ENCODE measurements at places on chromosomes 7 and 10.

DNA sequence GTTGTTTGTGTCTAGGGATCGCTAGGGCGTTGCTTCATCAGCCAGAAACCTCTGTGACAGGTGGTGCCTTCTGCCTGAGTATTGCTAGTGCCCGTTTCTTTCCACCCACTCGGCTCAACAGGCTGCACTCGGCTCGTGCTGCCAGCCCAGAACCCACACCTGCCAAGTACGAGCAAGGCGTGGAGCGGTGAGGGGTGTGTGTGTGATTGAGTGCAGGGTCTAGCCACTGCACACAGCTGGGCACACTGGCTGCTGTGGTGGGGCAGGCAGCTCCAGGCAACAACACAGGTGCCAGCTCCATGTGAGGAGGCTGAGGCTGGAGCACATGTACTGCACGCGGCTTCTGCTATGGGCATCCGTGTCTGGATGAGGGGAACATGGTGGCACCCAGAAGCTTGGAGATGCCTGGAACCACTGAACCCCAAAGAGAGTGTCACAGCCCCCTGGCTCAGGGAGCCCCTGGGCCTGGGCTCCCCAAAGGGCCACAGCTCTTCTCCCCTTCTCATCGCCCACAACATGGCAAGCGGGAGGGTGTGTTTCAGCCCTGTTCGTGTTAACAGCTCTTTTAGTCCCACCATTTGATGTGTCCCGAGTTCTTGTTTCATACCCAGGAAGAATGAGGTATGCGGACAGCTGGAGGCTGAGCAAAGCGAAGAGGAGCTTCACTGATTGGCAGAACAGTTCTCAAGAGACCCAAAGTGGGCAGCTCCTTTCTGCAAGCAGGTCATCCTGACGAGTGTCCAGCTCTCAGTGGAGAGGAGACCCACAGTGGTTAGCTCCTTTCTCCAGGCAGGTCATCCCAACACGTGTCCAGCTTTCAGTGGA, 78.1 kb downstream of the HDAC9 start:
- H3K27me3 ChIP-seq, result no peaks in the 10 kb centered on the region
- no peak for DNase-seq
- H3K4me1 ChIP-seq, result peaks cover 14% of the 10 kb centered on the region
- no peak overlapping the region for H3K27ac ChIP-seq
- peak overlapping the region; percentile 57 for H3K4me3 ChIP-seq

- no peaks in the 10 kb centered on the region for H3K27me3 ChIP-seq
- H3K4me3 ChIP-seq, result no peak overlapping the region
- DNase-seq, result no peak
These were observed 36.8 kb downstream of the VPS41 start for GRCh38 chr7:38872202-38872601.

DNA sequence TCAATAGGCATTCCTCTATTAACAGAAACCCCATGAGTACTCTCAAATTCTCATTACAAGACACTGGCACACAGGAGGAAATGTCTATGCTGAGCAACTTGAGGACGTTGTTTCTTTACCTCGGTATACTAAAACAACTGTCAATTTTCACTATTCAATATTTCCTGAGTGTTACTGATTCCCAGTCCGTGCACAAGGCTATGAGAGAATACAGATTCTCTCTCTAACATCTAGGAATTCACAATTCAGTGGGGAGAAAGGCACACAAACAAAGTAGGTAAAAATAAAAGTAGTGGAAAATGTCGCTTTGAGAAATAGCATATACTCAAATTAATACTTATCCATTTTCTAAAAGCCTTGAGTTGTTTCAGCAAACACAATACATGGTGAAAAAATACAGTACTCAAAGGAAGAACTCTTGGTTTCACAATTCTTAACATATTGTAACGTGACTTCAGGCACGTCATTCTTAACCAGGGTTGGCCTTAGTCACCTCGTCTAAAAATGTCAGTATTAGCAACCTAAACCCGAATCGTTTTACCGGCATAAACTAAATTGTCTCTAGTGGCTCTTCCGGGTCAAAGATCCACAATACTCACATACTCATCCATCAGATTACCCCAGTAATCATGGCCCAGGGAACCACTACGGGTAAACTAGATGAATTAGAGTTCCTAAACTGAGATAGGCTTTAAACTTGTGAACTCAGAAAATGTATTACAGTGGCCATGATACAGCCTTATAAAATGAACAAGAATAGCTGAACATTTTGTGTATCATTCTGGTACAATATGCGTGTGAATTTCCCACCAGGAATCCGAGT, 1.5 kb downstream of the IPMK start:
- peak overlapping the region; percentile 88 for H3K4me3 ChIP-seq
- peak overlapping the region; percentile 92 for H3K27ac ChIP-seq
- peaks cover 8% of the 10 kb centered on the region for H3K4me1 ChIP-seq
- DNase-seq, result no peak
- no peaks in the 10 kb centered on the region for H3K36me3 ChIP-seq

DNA sequence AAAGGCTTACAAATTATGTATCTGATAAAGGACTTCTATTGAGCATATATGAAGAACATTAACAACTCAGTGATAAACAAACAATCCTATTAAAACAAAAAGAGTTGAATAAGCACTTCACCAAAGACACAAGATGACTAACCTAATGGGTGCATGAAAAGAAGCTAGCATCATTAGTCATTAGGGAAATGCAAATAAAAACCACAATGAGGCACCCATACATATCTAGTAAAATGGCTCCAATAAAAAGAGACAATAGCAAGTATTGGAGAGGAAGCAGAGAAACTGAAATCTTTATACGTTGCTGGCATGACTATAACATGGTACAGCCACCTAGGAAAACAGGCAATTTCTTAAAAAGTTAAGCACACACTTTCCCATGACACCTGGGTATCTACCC, 77.6 kb upstream of the ZMIZ1 start:
- H3K27me3 ChIP-seq, result no peaks in the 10 kb centered on the region
- H3K4me3 ChIP-seq, result no peak overlapping the region
- no peaks in the 10 kb centered on the region for H3K36me3 ChIP-seq
- no peaks in the 10 kb centered on the region for H3K4me1 ChIP-seq

DNA sequence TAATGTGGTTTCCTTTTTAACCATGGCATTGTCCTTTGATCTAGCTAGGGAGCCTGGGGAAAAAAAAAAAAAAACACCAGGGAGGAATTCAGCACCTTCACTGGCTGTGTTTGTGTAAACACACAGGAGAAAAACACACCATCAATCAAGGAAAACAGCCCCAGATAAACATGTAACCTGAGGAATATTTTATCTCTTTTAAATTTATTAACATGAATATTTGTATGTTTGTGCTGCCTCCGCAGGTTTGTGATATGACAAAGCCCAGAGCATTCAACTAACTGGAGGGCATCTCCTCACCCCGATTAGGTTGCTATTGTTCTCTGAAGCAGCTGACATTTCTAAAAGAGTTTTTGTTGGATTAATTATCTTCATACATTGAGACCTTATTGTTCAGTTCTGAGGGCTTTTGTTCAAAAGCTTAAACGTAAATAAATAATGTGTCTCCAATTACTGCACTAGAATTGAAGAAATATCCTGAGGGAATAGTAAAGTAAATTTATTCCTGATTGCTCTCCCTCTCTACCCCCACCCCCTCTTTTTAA, 89.4 kb upstream of the SEMA3E start:
- H3K36me3 ChIP-seq, result no peaks in the 10 kb centered on the region
- H3K27me3 ChIP-seq, result no peaks in the 10 kb centered on the region

- DNase-seq, result no peak
- H3K4me1 ChIP-seq, result no peaks in the 10 kb centered on the region
- no peaks in the 10 kb centered on the region for H3K36me3 ChIP-seq
- no peaks in the 10 kb centered on the region for H3K27me3 ChIP-seq
- H3K4me3 ChIP-seq, result no peak overlapping the region
These were observed 6.7 kb upstream of the ZNF33B start for GRCh38 chr10:42645103-42645502.

DNA sequence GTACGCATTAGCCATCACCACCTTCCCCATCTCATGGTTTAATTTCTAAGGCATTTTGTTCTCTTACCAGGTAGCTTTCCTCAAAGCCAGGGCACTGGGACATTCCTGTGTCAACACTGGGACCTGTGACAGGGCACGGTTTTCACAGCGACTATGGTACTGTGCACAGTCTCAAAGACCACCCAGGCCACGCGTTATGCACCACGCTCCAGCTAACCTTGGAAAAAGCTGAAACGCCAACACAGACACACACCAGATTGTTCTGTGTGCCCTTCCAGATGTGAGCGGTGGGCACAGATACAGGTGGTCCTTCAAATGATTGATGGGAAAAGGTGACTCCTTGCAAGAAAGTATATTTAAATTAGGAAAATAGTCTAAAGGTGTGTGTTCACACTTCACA, 337.3 kb downstream of the WDR37 start:
- H3K27me3 ChIP-seq, result no peaks in the 10 kb centered on the region
- no peak overlapping the region for H3K4me3 ChIP-seq
- H3K4me1 ChIP-seq, result no peaks in the 10 kb centered on the region
- DNase-seq, result no peak

DNA sequence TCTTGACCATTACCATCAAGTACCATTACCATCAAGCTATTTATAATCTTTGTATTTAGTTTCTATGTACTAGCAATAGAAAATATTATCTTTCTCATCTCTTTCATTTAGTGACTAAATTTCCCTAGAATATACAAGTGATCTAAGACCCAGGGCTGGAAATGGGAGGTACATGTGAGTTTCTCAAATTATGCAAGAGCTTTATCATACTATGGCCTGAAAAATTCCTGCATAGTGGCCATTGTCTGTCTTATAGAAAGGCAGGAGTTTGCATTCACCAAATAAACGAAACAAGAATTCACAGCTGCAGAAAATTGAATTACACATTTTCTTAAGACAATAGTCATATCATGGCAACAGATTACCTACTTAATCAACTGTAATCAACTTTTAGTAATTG, 50.7 kb upstream of the HDAC9 start:
- no peak overlapping the region for H3K4me3 ChIP-seq
- no peaks in the 10 kb centered on the region for H3K36me3 ChIP-seq
- DNase-seq, result no peak

DNA sequence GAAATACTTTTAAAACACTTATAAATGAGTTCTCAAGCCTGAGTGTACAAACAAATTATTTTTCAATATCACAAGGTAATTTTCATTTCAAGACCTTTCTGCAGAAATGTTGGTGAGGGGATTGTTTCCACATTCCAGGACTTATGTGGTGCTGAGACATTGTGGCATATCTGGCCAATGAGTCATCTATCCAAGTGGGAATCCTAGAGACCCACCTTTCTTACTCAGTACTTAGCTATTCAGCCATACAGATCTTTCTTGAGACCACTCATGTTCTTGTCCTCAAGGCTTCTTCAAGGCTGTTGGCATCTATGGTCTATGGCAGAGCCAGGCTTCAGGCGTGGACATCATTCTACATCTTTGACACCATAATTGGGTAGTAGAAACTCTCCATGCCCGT, 225.4 kb downstream of the DKK1 start:
- H3K4me3 ChIP-seq, result no peak overlapping the region
- no peaks in the 10 kb centered on the region for H3K36me3 ChIP-seq
- no peak overlapping the region for H3K27ac ChIP-seq
- H3K27me3 ChIP-seq, result no peaks in the 10 kb centered on the region

DNA sequence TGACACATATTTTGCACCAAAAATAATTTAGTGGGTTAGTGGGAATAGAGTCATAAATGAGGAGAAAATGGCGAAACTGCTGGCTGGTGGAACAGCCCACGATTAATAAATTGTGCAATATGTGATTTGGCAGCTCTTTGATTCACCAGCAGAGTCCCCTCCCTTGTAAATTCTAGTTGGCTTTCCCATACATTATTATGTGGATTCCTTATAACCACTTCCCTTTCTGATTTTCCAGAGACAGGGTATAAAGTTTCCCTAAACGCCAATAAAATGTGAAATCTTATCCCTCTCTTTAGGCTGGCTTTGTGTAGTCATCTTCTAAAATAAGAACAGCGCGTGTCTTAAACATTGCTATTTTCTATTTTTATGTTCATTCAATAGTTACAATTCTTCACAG, 149.4 kb upstream of the FERD3L start:
- peaks cover 7% of the 10 kb centered on the region for H3K4me1 ChIP-seq
- H3K36me3 ChIP-seq, result no peaks in the 10 kb centered on the region
- no peak for DNase-seq
- H3K4me3 ChIP-seq, result peak overlapping the region; percentile 49
- H3K27ac ChIP-seq, result peak overlapping the region; percentile 32
- H3K27me3 ChIP-seq, result no peaks in the 10 kb centered on the region

- H3K36me3 ChIP-seq, result no peaks in the 10 kb centered on the region
- DNase-seq, result no peak
- H3K4me3 ChIP-seq, result peak overlapping the region; percentile 58
- no peak overlapping the region for H3K27ac ChIP-seq
- peaks cover 90% of the 10 kb centered on the region for H3K27me3 ChIP-seq
These were observed 459 bp upstream of the FEZF1 start for GRCh38 chr7:122304996-122305421.

- H3K4me1 ChIP-seq, result no peaks in the 10 kb centered on the region
- no peaks in the 10 kb centered on the region for H3K27me3 ChIP-seq
- DNase-seq, result no peak
- no peak overlapping the region for H3K27ac ChIP-seq
- no peaks in the 10 kb centered on the region for H3K36me3 ChIP-seq
- no peak overlapping the region for H3K4me3 ChIP-seq
These were observed 1079.9 kb downstream of the CNTNAP2 start for GRCh38 chr7:147196481-147196880.

GRCh38 chr7:16791071-16791470, 13.7 kb downstream of the AGR2 start:
- H3K36me3 ChIP-seq, result no peaks in the 10 kb centered on the region
- H3K27me3 ChIP-seq, result no peaks in the 10 kb centered on the region
- H3K4me1 ChIP-seq, result no peaks in the 10 kb centered on the region

DNA sequence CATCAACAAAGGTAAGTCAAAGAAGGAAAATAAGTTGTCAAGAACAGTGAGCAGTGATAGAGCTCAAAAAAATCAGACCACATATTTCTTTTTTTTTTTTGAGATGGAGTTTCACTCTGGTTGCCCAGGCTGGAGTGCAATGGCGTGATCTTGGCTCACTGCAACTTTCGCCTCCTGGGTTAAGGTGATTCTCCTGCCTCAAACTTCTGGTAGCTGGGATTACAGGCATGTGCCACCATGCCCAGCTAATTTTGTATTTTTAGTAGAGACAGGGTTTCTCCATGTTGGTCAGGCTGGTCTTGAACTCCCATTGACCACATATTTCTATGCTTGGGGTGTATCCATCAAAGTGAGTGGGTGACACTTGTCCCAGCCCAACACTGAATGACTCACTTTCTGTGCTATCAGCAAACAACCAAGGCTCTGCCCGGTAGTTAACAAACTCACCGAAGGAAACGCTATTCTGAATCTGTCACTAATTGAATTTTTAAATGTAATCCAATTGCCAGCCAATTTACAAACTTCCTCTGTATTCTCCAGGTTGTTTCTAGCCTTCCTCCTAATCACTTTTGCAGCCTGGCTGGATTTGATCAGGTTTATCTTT, 19.6 kb upstream of the SMNDC1 start:
- H3K27me3 ChIP-seq, result no peaks in the 10 kb centered on the region
- no peaks in the 10 kb centered on the region for H3K4me1 ChIP-seq
- no peak overlapping the region for H3K4me3 ChIP-seq
- H3K27ac ChIP-seq, result no peak overlapping the region
- no peaks in the 10 kb centered on the region for H3K36me3 ChIP-seq
- no peak for DNase-seq
